ENCODE measurements at places on chromosomes 16 and 17.
A peak's percentile ranks its signal among the peaks of the same experiment; 100 is the strongest.

GRCh38 chr17:66494023-66494803 lies 191.8 kb downstream of the PRKCA start:
- DNase-seq, result no peak

- no peak for DNase-seq
Measured at GRCh38 chr16:57423152-57423551, 18.6 kb downstream of the CCL17 start.

GRCh38 chr17:72465191-72466024 lies 344.6 kb downstream of the SOX9 start:
- no peak for DNase-seq

- no peak for DNase-seq
Measured at GRCh38 chr17:8946476-8946875, 19.0 kb downstream of the PIK3R5 start.

GRCh38 chr16:23152386-23153178 lies 3.3 kb upstream of the USP31 start:
- no peak for DNase-seq

DNA sequence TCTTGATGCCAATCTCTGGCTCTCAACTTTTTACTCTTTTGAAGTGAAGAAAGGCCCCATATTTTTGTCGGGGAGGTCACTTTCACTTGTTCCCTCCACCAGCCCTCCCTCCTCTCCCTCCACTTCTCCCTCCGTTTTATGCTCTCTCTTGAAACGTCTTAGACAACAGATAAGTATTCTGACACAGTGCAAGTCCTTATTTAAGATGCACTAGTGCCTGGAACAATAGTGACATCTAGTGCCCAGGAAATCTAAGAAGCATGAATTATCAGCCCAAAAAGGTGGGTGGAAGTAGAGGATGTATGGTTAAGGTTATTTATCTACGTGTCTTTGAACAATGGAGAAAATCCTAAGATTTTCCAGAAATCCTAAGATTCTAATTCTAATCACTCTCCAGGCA lies 17.9 kb downstream of the PSME3IP1 start:
- DNase-seq, result peak; percentile 37

DNA sequence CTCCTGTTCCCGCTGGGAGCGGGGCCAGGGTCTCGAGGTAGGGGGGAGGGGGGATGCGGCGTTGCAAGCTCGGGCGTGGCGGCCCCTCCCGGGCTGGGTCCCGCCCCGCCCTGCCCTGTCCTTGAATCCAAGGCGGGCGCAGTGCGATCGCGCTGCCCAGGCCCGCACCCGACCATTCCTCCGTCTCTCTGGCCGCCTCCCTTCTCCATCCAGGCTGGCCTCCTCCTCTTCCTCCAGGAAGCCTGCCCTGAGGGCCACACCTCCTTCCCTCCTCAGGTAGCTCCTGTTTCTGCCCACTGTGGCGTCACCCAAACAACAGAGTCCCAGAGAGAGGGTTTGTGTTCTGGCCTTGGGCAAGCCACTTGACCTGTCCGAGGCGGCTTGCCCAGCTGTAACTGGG lies 43.0 kb upstream of the TAC4 start:
- DNase-seq, result no peak

- DNase-seq, result no peak
Measured at GRCh38 chr17:16888413-16889087, 83.4 kb downstream of the TNFRSF13B start.

DNA sequence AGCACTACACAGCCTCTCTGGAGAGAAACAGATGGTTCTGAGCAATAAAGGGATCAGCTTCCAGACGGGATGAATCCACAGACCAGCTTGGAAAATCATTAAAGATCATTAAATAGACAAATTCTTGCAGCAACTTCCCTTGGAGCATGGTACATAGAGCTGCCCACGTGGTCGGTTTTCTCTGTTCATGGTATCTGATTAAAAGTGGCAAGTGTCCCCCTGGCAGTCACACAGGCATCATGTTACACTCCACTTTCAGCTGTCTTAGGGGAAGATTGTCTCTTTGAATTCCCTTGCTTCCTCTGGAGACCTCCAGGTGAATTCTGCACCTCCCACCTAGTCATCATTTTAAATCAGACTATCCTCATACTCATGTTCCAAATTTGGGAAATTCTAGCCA lies 92.2 kb upstream of the CACNG3 start:
- DNase-seq, result no peak

DNA sequence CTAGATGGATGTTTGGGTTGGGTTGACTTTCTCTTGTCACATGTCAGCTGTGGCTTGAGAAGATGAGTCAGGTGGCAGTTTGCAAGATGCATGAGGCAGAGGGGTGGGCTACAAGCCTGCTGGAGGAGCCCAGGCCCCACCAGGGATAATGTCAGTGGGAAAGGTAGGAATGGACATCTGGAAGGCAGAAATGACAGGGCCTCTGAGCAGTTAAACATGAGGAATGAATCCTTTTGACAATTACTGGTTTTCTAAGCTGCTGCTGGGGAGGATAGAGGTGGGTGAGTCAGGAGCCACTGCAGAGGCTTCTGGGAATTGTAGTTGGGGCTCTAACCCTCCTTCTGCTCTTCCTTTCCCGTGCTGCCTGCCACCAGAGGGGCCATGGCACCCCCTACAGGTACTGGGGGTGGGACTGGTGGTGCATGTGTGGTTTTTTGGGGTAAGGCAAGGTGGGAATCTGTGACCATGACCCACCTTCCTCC lies 15.7 kb downstream of the SLC52A1 start:
- no peak for DNase-seq

DNA sequence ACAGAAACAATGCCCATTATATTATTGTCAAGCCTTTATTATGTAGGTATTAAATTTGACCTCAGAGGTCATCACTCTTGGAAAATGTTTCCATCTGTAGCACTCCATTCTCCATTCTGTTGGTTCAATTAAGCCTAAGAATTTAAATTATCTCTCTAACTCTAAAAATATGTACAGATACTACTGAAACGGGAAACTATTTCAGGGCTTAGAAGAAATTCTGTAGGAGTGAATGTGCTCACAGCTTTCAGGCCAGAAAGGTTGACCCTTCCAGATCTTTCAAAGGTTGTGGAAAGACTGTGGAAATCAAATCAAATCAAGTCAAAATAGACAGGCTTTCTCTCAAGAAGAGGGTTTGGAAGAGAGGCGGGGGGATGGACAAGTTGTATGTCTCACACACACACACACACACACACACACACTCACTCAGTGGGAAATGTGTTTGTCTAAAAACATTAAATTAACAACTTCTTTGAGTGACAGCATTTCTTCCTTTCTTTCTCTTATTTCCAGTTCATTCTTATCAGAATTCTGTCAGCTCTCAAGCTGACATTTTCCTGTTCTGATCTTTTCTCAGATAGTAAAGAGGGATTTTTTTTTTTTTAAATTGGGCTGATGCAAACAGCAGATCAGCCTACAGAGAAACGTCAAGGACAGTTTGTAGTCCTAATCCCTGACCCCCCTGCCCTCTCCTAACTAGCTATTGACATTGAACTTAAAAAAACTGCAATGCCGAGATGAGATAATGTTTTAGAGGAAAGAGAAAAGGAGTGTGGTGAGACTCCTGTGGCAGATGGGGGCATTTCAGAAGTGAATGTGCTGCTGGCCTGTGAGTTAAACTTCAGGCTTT lies 139.0 kb upstream of the ZFHX3 start:
- peak; percentile 52 for DNase-seq

- DNase-seq, result no peak
Measured at GRCh38 chr16:88928405-88929090, 48.5 kb downstream of the CBFA2T3 start.

- no peak for DNase-seq
Measured at GRCh38 chr16:57156351-57156703, 29.5 kb downstream of the PSME3IP1 start.

- DNase-seq, result no peak
Measured at GRCh38 chr16:19899605-19899955, 14.9 kb upstream of the GPRC5B start.

DNA sequence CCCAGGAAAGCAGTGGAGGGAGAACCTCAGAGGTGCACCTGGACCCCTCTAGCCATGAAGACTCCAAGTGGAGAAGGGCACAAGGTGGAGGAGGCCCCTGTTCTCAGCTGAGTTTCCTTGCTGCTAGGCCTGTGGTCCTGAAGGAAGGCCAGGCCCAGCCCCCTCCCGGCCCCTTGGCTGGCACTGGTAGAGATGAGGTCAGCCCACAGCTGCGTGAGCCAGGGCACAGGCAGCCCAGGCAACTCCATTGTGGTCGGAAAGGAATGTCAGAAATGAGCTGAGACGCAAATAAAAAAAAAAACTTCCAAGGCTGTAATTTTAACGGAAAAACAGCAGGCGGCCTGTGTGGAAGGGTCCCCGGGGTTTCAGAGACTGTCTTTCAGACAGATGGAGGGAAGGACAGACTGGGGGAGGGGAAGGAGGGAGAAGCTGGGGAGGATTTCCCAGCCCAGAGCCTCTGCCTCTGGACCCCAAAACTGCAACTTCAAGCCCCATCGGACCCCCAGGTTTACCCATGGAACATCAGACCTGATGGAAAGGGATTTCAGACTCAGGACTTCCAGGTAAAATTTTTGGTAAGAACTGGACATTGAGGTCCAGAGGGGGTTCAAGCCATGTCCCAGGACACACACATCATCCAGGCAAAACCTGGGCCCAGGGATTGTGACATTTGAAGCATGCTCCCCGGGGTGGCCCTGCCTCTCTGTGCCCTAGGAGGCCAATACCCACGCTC lies 25.6 kb upstream of the MRPS23 start:
- no peak for DNase-seq

DNA sequence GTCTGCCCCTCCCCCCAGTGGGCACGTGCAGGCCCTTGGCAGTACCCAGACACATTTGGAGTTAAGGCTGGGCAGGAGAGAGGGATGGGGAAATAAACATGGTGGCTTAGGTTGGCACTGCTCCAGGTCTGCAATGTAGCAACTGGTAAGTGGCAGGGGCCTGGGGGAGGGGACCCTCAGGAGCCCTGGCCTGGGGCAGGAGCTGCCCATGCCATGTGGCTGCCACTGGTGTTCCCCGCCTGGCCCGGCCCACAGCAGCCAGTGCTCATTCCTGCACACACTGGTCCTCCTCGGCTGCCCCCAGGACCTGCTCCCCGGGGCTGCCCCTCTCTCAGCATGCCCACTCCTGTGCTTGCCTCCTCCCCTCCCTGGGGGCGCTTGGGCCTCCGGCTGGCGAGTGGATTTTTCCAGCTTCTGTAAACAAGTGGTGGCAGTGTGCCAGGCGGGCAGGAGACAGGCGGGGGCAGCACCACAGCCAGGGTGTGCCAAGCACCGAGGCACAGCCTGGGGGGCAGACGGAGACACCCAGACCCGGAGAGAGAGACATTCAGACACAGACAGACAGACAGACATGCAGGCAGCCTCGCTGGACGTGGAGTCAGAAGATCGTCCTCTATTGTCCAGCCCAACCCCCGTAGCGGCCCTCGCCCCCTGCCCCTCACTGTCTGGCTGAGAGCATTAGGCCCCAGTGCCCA lies 9.4 kb downstream of the THRA start:
- DNase-seq, result no peak

GRCh38 chr16:57616876-57617275 lies 11.6 kb upstream of the ADGRG1 start:
- no peak for DNase-seq

GRCh38 chr16:8736123-8736668 lies 61.2 kb downstream of the TMEM186 start:
- no peak for DNase-seq

DNA sequence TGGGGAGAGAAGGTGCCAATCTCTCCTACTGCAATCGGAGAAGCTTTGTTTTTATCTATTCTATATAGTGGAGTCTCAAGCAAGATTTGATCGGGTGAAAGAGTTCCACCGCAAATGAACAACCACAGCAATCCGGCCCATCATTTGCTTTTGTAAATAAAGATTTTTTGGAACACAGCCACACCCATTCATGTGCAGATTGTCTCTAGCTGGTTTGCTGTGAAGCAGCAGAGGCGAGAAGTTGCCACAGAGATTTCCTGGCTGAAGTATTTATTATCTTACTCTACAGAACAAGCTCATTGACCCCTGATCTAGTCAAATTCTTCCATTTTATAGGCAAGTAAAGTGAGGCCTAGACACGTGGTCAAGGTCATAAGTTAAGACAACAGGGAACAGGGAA lies 195.5 kb upstream of the TNRC6C start:
- no peak for DNase-seq

GRCh38 chr16:85090181-85090580 lies 22.1 kb downstream of the CIBAR2 start:
- no peak for DNase-seq

Data from hematopoietic multipotent progenitor cell (in vitro differentiated cells).